ENCODE measurements at places on chromosomes 13 and 19.

GRCh38 chr19:44927746-44928145 is 13.3 kb downstream of the APOC1 start:
- DNase-seq, result no peak

- no peak for DNase-seq
These were observed 56.9 kb downstream of the EDNRB start for GRCh38 chr13:77861741-77862140.

- DNase-seq, result no peak
These were observed 4.1 kb downstream of the PGLYRP1 start for GRCh38 chr19:46018729-46019251.

DNA sequence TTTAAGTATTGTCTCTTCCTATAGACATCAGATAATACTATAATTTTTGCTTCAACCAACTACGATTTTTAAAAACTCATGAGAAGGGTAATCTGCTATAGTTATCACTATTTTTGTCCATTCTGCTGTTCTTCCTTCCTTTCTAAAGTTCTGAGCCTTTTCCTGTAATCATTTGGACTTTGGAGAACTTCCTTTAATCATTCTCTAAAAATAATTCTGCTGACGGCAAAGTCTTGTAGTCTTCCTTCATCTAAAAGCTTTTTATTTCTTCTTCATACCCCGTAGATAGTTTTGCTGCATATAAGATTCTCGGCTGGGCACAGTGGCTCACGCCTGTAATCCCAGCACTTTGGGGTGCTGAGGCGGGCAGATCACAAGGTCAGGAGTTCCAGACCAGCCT is 5.1 kb upstream of the FCGBP start:
- DNase-seq, result no peak

- DNase-seq, result no peak
These were observed 91.8 kb downstream of the MIPEP start for GRCh38 chr13:23797276-23797903.

DNA sequence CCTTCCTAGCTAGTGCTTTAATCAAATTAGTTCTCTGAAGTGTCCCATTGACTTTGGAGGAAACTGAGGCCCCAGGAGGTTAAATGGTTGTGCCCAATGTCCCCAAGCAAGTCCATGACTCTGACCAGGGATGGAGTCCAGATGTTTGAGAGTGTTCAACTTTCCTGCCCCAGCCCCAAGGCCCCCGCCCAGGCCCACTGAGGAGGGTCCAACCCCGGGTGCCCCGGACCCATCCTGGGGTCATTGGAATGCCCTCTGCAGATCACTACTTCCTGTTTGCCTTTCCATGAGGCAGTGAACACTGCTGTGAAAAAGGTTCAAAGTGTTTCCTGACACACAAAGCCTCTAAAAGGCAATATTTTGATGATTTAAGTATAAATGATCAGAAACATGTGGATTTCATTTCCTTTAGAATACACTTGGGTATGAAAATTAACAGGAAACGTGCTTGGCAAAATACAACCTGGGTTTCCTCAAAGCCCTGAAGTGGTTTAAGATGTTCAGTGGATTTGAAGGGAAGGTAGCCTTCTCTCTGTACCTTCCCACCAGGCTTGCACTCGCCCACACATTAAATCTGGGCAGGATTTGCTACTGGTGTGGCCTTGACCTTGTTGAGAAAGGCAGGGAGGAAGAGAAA is 335.7 kb downstream of the TSHZ3 start:
- no peak for DNase-seq

GRCh38 chr13:108609353-108609752 is 20.1 kb upstream of the MYO16 start:
- DNase-seq, result no peak

- no peak for DNase-seq
These were observed 67.8 kb downstream of the GADD45B start for GRCh38 chr19:2543463-2544442.

DNA sequence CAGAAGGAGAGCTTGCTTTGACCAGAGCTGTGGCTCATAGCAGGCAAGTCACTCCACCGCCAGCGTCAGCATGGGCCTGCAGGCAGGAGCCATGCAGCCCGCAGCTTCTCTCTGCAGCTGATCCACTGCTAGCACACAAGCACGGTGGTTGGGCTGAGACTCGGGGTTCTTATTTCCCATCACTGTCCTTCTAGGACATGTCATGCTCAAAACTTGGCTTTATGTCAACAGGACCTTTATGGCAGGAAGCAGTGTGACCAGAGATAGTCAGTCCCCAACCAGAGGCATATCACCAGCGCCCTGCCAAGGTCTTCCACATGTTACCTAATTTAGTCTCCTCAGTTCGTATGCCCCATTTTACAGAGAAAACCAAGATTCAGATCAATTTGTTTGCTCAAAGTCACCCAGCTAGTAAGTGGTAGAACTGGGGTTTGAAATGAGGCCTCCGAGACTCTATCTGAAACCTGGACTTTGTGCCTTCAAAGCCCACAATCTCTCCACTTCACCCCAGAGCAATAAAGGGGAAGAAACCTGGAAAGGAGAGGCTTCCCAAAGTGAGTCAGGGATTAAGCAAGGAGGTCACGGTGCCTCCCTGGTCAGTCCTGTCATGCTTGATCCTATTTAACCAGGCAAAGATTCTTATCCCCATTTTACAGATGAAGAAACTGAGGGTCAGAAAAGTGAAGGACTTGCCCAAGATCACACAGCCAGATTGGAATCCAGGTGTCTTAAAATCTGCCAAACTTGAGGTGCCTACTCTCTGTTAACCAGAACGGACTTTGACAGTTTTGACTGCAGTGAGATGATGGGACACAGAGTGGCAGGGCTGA is 5.1 kb downstream of the TMEM272 start:
- no peak for DNase-seq

GRCh38 chr13:31328549-31329235 is 128.9 kb downstream of the B3GLCT start:
- DNase-seq, result no peak

- no peak for DNase-seq
These were observed 32.7 kb upstream of the SOX1 start for GRCh38 chr13:112034231-112034630.

DNA sequence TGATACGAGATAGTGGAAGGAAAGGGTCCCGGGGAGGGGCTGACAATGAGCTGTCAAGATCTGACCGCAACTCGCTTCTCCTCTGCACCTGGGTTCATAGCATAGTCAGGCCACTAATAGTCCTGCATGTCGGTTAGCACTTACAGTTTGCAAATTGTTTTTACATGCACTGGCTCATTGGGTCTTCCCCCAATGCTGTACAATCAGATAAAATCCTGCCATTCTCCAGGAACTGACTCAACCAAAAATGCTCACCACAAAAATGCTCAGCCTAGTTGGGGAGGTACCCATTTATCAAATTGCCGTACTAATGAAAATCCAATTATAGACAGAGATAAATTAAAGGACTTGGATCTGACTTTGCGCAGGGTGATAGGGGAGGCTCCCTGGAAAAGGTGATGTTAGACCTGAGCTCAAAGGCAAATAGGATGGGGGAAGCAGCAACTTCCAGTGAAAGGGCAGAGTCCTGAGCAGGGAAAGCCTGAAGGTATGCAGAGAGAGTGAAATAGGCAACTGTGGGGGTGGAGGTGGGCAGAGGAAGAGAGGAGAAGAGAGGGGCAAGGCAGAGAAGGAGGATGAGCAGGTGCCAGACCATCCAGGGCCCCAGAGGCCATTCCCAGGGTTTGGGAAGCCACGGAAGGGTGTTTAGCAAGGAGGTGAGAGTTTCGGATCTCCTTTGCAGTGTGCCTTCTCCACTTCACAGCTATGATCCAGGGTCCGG is 326.1 kb upstream of the TSHZ3 start:
- no peak for DNase-seq

- DNase-seq, result no peak
These were observed 10.7 kb downstream of the RFXAP start for GRCh38 chr13:36829753-36830152.
